Endothelial cell (in vitro differentiated cells): ENCODE measurements at places on chromosomes 7 and 10. TPM values are rescaled to one million over a fixed set of nuclear protein-coding genes. Genes with fewer than 3 reads are reported as not detected.
A peak's percentile ranks its signal among the peaks of the same experiment; 100 is the strongest.

TEX47 gene
- total RNA-seq, result not detected

DNA sequence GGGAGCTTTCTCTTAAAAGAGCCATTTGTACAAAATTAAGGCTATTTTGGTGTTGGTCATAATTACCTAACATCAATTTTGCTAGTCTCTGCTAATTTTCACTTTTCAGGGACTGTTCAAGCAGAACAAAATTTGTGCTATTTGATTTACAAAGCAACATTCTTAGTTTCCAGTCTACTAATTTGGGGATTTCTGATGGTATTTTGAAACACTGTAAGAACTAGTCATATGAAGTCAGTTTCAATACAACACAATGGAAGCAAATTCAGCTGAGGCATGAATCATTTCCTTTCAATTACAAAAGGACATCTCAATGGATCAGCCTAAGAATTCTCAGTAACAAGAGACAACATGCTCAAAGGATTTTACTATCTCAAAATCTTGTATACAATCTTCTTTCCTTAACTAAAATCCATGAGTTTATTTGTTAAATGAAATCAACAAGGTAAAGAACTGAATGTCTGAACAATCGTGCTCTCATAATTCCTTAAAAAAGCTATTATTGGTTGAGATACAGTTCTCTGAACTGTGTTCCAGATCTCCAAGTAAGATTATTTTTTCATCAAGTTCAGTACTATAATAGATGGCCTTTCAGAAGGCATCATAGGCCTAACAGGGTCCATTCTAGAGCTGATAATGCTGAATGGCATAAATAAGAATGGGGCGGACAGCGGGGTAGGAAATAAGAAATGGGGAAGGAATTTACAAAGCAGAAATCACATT lies 144.6 kb downstream of the NRCAM start:
- no peak for DNase-seq

CCDC186 gene
- 18.5 TPM for total RNA-seq

STEAP2 gene
- 0.49 TPM for total RNA-seq

- no peak for DNase-seq
Observed at GRCh38 chr7:66206934-66207240, 1.8 kb downstream of the TPST1 start.

FAM25C gene
- total RNA-seq, result not detected

GRCh38 chr10:58210160-58210559 lies 57.5 kb downstream of the IPMK start:
- no peak for DNase-seq

CRYGN gene
- total RNA-seq, result not detected

DNA sequence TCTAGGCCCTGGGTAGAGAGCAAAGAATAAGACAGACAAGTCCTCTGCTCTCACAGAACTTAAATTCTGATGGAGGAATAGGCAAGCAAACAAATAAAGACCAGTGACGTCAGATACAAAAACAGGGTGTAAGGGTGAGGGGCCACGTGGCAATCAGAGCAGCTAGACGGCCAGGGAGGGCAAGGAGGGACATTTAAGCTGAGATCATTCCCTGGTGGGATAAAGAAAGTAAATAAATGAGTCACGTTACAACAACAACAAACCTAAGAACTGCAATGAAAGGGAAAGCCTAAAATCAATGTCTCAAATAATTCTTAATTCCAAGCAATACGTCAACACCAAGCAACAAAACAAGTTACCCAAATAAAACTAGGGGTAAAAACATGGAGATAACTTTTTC lies 21.8 kb downstream of the STN1 start:
- no peak for DNase-seq

CALHM1 gene
- total RNA-seq, result not detected

NKX1-2 gene
- 0.77 TPM for total RNA-seq

ANXA8 gene
- not detected for total RNA-seq

GRCh38 chr10:25725917-25726716 lies 207.9 kb upstream of the MYO3A start:
- DNase-seq, result peak; percentile 55

CCZ1 gene
- 62.1 TPM for total RNA-seq

DNA sequence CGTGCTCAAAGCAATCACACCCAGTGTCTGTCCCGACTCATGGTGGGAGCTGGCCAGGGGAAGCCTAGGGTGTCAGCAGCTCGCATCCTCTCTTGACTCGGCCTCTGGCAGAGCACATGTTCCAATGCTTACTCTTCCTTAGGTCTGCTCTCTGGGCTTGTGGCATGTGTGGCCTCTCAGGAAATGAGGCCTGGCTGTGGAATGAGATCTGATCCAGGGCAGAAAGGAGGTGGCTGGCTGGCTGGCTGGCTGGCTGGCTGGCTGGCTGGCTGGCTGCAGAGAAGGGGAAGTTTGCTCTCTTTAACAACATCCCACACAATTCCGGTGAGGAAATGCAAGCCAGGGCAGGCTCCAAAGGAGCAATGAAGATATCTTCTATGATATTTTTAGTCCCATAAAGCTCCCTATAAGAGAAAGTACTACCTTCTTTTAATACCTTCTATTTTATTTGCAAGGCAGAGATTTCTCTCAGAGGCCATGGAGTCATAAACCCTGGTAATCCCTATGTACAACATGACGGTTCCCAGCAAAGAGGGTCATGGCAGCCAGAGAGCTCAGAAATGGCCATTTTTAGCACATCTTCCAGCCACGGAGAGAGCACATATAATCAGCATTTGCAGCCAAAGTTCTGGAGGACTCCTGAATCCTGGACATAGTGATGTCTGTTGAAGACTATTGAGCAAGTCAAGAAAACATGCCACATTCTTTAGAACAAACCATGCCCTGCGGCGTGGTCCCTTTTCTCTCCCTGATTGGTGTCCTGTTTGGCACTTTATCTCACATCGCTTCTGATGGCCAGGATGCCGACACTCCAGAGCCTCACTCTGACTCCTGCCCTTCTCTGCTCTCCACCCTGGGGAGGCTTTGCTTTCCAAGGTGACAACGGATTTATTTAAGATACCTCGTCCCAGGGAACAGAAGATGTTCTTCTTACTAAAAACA lies 153.7 kb downstream of the FANK1 start:
- peak; percentile 58 for DNase-seq

DNA sequence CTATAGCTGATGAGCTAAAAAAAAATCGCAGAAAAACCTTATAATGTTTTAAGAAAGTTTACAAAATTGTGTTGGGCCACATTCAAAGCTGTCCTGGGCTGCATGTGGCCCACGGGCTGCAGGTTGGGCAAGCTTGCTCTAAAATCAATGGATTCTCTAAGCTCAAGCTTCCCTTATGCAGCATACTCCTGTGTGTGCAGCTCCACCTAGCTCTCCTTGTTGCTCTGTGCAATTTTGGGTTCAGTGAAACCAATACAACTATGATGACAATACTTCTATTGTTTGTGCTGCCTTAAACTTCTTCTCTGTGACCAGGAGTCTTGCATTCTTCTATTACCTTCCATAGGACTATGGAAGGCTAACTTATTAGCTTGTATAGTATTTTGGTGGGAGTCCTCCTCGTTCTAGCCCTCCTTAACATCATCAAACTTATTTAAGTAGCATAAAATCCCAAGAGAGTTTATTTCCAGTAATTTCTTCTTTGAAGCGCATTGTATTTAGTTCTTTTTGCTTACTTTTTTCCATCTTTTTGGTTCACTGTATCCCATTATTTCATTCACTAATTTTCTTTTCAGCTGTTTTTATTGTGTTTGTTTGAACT lies 170.9 kb upstream of the SMIM30 start:
- no peak for DNase-seq

CELF2 gene
- 27.5 TPM for total RNA-seq

- no peak for DNase-seq
Observed at GRCh38 chr10:106836933-106837663, 327.4 kb downstream of the SORCS1 start.

DNA sequence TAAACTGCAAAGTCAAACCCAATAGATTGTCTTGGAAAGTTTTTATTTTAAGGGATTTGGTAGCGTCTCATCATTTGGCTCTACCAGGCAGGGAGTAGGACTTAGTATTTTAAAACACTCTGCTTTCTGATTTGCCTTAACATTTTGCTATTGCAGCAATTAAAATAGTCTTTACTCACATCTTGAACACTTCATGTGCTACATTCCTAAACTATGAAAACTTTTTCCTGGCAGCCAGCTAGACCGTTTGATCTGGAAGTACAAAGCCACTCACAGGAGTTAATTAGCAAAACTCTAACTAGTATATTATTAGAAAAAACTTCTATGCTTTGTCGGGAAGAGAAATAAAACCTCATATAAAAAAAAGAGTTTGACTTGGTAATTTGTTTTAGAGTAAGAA lies 111.4 kb downstream of the TFPI2 start:
- no peak for DNase-seq

GRCh38 chr10:102449321-102450123 lies 1.8 kb downstream of the C10orf95 start:
- DNase-seq, result peak; percentile 49

DNA sequence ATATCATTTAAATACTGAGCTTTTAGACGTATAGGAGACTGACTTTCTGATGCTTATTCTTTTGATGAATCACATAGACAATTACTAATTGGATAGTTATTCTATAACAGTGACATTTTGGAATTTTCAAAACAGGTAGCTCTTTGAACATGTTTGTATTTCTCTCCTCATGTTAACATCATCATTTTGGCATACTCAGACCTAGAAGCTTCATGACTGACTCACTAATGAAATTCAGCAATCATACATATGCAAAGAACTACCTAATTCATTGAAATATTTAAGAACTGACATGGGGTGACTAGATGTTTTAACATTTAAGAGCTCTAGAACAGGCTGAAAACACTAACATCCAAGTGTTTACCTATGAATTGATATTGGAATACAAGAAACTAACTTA lies 192.3 kb downstream of the VTI1A start:
- DNase-seq, result no peak

GRCh38 chr10:120800528-120801323 lies 50.4 kb upstream of the WDR11 start:
- no peak for DNase-seq

GRCh38 chr10:75211007-75211691 lies 553 bp downstream of the VDAC2 start:
- DNase-seq, result no peak

GRCh38 chr10:49187044-49187484 lies 1.1 kb downstream of the TMEM273 start:
- DNase-seq, result no peak

DENND2A gene
- total RNA-seq, result 41.0 TPM

DNA sequence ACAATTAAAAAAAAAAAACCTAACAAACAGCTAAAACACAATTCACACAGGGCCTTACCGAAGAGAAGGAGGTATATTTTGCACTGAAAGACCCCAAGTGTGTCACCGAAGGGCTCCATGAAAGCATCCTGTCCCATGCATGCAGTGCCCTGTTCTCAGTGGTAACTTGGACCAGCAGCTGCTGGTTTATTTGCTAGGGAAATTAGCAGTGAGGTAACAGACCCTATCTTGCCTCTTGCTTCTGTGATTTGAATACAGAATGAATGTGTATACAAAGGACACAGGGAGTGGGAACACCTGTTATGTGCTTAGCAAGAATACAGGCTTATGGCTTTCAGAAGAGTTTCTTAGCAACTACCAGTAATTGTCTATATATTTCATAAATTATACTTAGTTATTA lies at the start of gene HEPACAM2:
Gene HEPACAM2, minus strand, starts transcription at position 160 of the 400 bp plus-strand sequence.
- DNase-seq, result no peak

PNLIP gene
- total RNA-seq, result not detected

DNA sequence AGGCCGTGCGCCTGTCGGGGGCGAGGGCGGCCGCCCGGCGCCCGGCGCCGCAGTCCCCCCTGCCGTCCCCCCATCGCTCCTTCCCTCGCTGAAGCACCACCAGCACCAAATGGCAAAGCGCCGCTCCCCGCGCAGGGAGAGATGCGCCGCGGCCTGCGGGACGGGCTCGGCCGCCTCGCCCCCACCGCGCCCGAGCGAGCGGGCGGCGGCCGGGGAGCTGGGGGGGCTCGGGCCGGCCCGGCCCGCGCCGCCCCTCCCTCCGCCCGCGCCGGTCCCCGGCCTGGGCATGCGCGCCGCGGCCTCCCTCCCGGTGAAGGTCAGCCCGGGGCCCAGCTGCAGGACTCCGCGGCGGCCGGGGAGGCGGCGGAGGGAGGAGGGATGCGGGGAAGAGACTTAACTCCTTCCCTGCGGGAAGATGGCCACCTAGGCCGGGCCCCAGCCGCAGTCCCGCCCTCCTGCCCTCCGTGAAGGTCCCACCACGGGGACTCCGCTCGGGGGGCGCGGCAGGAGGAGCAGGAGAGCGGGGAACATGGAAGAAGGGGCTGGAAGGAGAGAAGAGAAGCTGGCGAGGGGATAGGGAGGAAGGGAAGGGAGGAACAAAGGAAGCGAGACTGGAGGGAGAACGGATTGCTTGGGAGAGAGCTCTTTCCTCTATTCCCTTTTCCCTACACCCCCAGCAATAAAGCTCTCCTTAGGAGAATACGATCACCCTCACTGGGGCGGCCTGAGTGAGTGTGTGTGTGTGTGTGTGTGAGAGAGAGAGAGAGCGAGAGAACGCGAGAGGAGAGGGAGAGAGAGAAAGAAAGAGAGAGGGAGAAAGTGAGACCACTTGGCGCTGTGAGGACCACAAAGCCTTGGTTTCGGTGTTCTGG lies 3.4 kb upstream of the SMARCD3 start:
- peak; percentile 57 for DNase-seq

DNA sequence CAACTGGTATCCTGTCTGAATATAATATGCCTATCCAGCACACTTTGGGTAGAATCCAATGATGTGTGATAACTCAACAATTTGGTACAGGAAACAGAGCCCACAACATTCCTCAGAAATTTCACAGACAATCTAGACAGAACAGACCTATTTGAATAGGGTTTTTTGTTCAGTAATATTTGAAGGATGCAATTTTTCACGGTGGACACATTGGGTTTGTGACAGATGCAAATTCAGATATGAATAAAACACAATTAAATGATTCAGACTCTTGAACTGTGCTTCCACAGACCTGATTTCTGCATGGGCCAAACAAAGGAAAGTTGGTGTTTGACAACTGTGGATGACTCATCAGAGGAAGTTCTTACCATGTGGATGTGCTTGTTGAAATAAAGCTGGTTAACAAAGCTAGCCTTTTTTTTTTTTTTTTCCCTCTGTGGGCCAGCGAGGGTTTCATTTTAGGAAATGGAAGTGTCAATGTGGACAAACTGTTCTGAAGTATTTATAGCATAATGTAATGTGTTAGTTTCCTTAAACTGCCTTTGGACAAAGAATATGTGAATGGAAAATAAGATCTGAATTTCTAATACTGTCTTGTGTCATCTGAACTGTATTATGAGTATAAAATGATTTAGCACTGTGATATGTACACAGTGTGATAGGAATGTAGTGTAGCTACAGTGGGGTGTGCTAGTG lies 43.2 kb upstream of the FAM133B start:
- DNase-seq, result peak; percentile 11

- DNase-seq, result peak; percentile 42
Observed at GRCh38 chr7:37916673-37917660, at the start of gene SFRP4. TSS of gene SFRP4 (minus strand) at chr7:37916817. CDS start at chr7:37916537, 280 bp downstream.

DNA sequence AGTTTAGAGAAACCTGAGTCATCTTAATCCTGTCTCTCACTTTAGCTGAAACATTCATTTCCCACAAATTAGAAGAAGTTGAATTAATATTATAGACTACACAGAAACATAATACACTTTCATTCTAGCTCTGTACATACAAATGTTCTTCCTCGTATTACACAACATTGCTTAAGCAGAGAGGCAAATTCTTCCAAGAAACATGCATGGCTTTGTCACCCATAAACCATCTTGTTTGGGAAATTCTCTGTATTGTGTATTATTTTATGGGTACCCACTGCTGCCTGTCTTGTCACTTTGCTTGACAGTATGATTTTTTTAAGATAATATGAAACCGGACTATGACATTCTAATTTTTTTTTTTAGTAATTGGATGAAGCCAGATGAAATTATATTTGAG lies 104.0 kb downstream of the SRI start:
- DNase-seq, result no peak

NANOS1 gene
- total RNA-seq, result 1.2 TPM

- DNase-seq, result no peak
Observed at GRCh38 chr7:147509035-147509501, 1081.5 kb upstream of the C7orf33 start.
